ENCODE measurements at places on chromosomes 2 and 18.

- no peak for DNase-seq
Measured at GRCh38 chr2:194661431-194661830, 995.6 kb upstream of the SLC39A10 start.

GRCh38 chr2:143730155-143730952, 601.1 kb downstream of the ARHGAP15 start:
- no peak for DNase-seq

DNA sequence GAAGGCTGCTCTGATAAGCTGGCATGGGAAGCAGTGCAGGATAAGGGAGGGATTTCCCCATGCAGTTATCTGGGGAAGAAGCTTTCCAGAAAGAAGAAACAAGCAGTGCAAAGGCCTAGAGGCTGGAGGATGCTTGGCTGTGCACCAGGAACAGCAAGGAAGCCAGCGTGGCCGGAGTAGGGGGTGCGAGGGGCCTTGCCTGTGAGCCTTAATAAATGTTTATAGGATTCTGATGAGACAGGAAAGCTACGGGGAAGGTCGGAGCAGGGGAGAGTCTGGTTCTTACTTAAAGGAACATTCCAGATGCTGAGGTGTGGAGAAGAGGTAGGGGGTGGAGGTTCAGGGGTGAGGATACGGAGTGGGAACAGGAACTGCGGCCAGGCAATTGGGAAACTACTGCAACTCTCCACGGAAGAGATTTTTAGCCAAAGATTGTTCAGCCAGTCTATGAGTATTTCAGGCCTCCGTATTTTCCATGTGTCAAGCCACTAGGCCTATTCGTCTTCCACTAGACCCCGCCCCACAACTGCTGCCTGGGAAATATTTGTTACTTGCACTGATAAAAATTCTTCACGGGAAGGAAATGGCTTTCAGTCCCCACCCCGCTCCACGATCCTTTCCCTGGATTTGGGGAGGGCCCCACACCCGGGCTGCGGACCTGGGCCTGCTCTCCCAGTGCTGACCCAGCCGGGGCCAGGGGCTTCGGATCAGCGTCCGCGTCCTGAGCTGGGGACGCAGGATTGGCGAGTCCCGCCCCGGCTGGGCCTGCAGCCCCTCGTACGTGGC, 516 bp downstream of the EIF2AK2 start:
- DNase-seq: no peak

DNA sequence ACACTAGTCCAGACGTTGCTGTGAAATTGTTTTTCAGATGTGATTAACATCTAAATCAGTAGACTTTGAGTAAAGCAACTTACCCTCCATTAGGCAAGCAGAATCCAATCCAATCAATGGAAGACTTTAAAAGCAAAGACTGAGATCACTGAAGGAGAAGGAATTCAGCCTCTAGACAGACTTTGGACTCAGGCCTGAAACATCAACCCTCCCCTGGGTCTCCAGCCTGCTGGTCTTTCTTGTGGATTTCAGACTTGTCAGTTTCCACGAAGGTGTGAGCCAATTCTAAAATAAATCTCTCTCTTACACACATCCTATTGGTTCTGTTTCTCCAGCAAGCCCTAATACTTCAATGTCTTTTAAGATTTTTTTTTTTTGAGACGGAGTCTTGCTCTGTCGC, 50.0 kb upstream of the EDAR start:
- no peak for DNase-seq

DNA sequence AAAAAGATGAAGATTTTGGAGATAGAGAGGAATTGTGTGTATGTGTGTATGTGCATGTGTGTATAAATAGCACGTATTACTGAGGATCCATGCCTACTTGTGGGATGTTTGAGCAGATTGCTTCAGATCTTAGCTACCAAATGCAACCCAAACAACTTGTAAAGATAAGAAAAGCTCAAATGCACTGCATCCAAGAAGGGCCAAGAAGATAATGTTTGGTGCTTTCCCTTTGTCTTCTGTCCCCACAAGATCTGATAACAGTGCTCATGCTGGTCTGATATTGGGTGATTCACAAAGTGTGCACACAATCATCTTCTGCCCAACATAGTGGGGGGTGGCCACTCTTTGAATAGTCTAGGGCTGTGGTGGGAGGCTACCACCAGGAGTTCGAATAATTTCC, 284.8 kb upstream of the CYRIA start:
- no peak for DNase-seq

DNA sequence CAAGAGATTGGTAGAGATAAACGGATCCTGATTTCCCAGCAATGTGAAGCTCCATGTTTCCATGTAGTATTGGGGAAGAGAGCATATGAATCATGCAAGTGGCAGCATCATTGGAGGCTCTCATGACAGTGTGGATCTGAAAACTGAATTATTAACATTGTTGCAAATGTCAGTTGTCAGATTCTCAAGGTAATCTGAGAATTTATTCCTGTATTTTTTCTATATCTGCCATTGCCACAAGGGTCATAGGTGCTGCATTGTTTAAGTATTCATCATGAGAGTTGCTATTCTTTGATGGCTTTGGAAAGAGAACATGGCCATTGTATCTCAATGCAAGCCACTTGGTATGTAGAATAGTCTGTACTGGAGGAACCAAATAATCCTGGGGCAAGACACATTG, 1217.0 kb upstream of the ZEB2 start:
- DNase-seq: no peak

- no peak for DNase-seq
Measured at GRCh38 chr2:165373278-165374010, 96.1 kb upstream of the CSRNP3 start.

DNA sequence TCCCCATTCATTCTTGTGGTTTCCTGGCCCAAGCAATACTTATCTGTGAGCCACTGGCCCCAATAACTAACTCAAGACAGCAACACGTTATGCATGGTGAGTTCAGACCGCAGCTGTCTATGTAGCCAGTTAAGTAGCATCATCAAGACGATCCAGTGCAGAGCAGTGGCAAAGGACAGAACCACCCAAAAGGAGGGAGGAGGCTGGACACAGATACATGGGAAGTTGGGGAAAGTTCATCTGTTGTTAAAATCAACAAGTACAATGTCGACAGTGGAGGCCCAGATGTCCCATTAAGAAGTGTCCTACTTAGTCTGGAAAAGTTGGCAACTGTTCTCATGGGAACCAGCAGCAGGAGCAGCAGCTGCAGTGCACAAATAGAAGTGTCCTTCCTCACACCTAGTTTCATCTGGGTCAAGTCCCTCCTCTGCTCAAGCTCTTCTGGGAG, 106.9 kb upstream of the THOC1 start:
- DNase-seq: no peak

DNA sequence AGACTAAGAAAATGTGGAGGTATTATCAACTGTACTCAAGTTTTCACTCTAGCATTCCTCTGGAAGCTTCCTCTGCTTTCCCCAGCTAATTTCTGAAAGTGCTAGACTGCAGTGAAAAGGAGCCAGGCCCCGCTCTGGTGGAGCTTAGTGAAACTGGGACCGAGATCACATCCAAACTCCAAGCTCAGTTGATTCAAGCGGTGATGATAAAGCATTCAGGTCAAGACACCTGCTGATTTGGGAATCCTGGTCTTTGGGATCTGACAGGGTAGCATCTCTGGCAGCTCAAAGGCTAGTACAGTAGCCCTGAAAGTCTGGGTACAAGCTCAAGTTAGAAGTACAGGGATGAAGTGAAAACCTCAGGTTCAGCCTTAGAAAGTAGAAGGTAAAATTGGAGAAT, 120.2 kb upstream of the CRIM1 start:
- no peak for DNase-seq

DNA sequence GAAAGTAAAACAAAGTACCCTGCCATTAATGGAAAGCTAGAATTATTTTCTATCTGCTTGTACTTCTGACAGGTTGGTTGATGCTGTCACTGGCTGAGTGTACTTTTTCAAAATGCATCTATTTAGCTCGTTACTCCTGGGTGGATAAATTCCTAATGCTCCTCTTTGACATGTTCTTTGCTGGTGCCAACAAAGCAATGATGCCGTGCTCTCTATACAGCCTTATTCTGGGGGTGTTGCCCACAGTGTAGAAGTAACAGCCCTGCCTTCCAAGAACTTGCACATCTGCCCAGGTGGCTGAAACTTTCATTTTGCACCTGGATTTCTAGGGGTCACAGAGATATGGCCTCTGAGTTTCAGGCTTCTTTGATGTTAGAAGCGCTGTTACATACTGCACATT, 132.4 kb downstream of the SLC4A3 start:
- DNase-seq: no peak

DNA sequence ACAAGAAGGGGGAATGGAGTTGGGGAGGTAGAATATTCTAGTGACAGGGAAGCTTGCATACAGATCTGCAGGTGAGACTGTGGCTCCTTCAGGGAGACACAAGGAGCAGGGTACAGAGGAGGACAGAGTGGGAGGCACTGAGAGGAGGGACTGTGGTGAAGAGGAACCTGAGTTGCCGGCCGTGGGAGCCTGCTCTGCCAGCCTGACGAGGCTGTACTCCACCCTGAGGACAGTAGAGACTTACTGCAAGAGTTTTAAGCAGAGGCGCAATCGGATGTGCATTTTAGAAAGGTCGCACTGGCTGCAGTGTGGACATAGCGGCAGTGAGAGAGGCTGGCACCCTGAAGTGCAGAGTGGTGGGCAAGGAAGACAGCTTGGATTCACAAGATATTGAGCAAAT, 185.8 kb downstream of the GFPT1 start:
- DNase-seq: no peak

DNA sequence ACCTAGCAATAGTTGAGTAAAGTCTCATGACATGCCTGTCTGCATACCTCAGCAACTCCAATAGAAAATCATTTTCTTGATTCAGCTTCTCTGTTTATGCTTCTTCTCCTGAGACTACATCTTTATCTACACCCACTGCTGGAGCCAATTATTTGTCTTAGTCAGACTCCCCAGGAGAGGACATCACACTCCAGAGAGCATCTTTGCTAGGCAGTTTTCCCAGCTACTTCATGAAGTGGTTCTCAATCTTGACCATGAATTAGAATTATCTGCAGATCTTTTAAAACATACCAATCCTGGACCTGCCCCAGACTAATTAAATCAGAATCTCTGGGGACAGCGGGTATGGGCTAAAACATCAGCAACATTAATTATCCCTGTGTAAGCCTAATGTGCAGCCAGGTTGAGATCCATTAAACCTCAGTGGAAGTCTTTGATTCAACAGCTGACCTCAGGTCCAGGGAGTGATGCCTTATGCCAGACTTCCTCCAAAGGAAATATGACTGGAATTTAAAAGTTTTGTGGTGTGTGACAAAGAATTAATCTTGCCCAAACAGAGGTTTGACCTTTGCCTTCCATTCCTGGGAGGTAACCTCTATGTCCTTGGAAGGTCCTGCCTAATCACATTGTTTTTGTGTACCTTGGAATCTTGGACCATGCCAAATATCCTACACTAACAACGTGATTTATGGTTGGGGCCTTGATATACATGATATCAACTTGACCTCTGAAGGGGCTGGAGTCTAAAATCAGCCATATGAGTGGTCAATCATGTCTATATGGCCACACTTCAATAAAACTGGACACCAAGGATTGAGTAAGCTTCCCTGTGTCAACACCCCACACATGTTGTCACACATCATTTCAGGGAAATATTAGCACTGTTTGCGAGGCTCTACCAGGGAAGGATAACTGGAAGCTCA, 99.3 kb upstream of the DNAJC10 start:
- no peak for DNase-seq

DNA sequence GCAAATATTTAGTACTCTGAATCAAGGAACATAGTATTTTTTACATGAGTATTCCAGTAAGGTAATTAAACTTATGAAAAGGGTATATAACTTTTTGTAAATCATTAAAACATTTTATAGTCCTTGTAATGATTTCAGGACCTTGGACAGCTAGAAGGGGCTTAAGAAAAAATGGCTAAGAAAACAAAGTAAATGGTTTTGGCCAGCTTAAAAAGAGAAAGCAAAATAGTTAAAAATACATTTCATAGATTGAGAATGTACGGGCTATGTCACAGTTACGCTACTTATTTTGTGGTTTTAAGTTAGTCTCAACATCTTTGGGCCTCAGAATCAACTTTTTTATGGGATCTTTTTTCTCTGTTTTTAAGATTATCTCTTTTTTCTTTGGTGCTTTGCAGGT, 26.7 kb downstream of the POLI start:
- no peak for DNase-seq

DNA sequence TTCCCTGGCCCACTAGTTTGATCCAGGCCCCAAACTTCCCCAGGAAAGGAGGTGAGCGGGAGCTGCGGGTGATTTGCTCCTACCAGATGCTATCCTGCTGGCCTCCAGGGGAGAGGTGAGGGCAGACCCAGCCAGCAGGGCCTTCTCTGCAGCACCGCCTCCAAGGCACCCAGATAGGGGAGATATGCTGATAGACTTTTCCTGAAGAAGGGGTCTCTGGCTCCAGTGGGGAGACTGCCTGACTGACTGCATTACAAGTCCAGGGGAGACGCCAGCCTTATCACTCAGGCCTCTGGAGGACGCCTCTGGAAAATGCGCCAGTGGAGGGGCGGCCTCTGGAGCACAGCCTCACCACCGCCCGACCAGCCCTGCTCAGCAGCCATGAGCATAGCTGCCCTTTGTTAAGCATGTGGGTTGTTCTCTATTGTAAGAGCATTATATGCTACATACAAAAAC, 60.6 kb upstream of the SMAD7 start:
- DNase-seq: no peak

DNA sequence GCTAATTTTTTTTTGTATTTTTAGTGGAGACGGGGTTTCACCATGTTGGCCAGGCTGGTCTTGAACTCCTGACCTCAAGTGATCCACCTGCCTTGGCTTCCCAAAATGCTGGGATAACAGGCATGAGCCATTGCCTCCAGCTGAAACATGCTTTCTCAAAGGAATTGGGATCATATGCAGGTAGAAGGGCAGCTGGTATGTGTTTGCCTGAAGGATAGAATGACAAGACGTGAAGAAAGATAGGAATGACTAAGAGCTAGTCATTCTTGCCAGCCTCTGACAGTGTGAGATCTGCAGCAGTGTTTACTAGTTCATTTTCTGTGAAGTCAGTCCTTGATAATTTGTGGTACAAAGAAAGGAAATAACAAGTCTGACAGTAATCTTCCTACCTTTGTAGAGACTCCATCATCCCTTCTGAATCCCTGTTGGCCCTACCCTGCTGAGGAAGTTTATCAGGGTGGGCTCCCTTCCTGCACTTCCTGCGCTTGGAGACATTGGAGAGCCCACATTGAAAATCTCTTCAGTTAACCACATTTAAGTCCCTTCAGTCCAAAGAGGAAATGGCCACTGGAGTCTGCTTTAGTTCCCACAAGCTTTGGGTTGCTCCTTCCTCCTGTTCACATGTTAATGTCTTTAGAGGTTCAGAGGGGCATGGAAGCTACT, 14.7 kb downstream of the CFLAR start:
- no peak for DNase-seq

GRCh38 chr2:230664128-230664527, 48.5 kb upstream of the CAB39 start:
- no peak for DNase-seq

DNA sequence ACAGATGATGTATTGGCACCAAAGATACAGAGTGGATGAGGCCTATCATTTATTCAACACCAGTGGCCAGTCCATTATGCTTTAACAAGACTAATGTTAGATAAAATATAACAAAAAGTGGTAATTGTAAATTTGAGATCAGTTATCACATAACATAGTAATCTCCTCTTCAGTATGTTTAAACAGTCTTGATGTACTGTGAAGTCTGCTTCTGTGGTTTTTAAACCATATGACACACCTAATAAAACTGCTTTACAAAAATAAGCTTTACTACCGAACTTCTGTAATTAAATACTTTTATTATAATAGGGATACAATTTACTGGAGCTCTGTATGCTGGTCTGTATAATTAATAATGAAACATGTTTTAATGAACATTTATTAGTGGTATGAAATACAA, 2156.1 kb upstream of the CELF4 start:
- DNase-seq: no peak

Data from NCI-H187 (cell line).